ENCODE measurements at places on chromosomes 1 and 21. TPM values are rescaled to one million over a fixed set of nuclear protein-coding genes. Genes with fewer than 3 reads are reported as not detected.

Gene RNASEL
- total RNA-seq, result 3.5 TPM

Gene RBBP4
- 96.6 TPM for total RNA-seq

Gene ASPM
- 0.44 TPM for total RNA-seq

Gene DYNLT5
- total RNA-seq, result 3.1 TPM

DNA sequence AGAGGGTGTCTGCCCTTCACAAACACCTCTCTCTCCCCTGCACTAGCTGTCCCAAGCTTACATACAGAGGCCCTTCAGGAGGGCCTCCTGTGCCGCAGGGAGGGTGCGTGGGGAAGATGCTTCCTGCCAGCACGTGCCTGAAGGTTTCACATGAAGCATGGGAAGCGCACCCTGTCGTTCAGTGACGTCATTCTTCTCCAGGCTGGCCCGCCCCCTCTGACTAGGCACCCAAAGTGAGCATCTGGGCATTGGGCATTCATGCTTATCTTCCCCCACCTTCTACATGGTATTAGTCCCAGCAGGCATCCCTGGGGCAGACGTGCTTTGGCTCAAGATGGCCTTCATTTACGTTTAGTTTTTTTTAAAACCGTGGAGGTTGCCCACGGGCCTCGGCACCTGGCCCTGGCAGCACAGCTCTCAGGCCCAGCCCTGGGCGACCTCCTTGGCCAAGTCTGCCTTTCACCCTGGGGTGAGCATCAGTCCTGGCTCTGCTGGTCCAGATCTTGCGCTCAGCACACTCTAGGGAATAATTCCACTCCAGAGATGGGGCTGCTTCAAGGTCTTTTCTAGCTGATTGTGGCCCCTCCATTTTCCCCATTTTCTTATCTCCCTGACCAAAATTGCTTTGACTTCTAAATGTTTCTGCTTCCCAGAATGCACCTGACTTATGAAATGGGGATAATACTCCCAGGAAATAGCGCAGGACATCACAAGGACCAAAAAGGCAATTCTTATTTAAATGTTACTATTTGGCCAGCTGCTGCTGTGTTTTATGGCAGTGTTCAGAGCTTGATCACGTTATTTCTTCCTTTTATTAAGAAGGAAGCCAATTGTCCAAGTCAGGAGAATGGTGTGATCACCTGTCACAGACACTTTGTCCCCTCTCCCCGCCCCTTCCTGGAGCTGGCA is 6.1 kb downstream of the NPPA start:
- no peak for DNase-seq
- peaks cover 66% of the 10 kb centered on the region for H3K36me3 ChIP-seq
- H3K4me1 ChIP-seq, result peaks cover 22% of the 10 kb centered on the region
- H3K27me3 ChIP-seq, result no peaks in the 10 kb centered on the region
- H3K27ac ChIP-seq, result peak overlapping the region; percentile 46

- H3K27me3 ChIP-seq, result no peaks in the 10 kb centered on the region
- no peak overlapping the region for H3K4me3 ChIP-seq
- peak; percentile 48 for DNase-seq
- H3K36me3 ChIP-seq, result no peaks in the 10 kb centered on the region
- peak overlapping the region; percentile 86 for H3K27ac ChIP-seq
These were observed 139.6 kb downstream of the PLPP3 start for GRCh38 chr1:56439610-56440264.

DNA sequence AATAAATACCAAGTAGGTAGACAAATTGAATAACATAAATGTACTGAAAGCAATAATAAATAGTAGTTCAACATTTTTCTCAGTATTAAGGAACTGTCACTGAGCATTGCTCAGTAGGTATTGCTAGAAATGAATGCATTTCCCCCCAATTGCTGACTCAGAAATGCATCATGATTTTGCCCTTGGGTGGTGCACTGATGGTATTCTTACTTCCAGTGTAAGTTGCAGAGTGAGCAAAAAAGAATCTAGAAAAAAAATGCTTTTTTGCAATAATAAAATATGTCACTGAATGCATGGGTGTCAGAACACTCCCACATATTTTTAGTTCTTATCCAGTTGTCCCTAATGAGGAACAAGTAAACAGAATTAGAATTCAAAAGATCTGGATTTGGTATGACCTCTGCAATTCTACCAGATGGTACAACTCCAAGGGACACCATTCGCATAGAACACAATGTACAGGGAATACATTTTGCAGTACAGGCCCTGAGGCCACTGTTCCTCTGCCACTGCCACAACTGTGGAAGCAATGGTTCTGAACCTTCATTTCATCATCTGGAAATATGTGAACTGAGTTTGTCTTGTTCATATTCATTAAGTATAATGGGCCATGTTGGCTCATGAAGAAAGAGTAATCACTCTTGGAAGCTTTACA is 78.0 kb downstream of the ATP6V1G3 start:
- H3K27ac ChIP-seq, result no peak overlapping the region
- H3K4me1 ChIP-seq, result no peaks in the 10 kb centered on the region
- no peak overlapping the region for H3K4me3 ChIP-seq

DNA sequence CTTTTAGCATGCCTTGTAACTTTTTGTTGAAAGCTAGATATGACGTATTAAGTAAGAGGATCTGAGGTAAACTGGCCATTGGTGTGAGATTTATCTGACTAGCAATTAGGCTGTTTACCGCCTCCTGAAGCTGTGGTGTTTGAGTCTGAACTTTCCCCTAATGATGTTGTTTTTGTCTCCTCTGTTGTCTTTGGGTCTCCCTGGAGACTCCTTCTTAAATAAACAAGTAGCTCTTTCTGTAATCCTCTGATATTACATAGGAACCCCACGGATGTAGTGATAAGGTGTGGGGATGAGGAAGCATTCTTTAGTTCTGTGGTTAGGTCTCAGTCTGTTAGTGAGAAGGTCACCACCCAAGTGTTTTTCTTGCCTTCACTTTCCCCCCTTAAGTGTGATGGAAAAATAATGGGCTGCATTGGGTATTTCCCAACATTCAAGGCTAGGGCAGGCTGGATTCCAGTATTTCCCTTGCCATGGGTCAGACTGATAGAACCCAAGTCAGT is 33.0 kb downstream of the PRSS38 start:
- no peak for DNase-seq
- peaks cover 23% of the 10 kb centered on the region for H3K27me3 ChIP-seq
- no peak overlapping the region for H3K4me3 ChIP-seq
- H3K27ac ChIP-seq, result no peak overlapping the region
- no peaks in the 10 kb centered on the region for H3K4me1 ChIP-seq

- H3K27ac ChIP-seq, result peak overlapping the region; percentile 93
- no peak overlapping the region for H3K4me3 ChIP-seq
- H3K36me3 ChIP-seq, result no peaks in the 10 kb centered on the region
These were observed 202.3 kb upstream of the GALNT2 start for GRCh38 chr1:229864686-229865230.

DNA sequence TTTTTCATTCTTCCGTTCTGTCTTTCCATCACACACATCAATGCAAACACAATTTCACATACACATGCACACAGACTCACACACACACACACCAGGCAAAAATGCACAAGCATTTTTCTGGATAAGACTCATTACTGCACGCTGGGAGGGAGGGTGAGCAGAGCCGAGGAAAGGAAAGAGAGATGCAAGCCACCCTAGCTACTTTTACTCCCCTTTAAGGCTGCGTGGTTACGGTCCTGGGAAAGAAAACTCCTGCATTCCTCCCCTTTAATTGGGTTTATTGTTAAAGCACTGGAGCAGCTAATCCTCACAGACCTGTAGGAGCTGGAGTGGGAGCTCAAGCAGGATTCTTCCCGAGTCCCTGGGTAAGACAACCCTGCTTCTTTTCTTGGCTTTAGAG is at the start of gene CAMK1G:
Gene CAMK1G, plus strand, starts transcription at position 307 of the 400 bp plus-strand sequence. CDS start 11,270 bp downstream, outside the sequence.
- H3K27me3 ChIP-seq, result peaks cover 64% of the 10 kb centered on the region
- peaks cover 13% of the 10 kb centered on the region for H3K4me1 ChIP-seq
- H3K4me3 ChIP-seq, result no peak within 1 kb of the TSS
- H3K36me3 ChIP-seq, result no peaks in the 10 kb centered on the region

DNA sequence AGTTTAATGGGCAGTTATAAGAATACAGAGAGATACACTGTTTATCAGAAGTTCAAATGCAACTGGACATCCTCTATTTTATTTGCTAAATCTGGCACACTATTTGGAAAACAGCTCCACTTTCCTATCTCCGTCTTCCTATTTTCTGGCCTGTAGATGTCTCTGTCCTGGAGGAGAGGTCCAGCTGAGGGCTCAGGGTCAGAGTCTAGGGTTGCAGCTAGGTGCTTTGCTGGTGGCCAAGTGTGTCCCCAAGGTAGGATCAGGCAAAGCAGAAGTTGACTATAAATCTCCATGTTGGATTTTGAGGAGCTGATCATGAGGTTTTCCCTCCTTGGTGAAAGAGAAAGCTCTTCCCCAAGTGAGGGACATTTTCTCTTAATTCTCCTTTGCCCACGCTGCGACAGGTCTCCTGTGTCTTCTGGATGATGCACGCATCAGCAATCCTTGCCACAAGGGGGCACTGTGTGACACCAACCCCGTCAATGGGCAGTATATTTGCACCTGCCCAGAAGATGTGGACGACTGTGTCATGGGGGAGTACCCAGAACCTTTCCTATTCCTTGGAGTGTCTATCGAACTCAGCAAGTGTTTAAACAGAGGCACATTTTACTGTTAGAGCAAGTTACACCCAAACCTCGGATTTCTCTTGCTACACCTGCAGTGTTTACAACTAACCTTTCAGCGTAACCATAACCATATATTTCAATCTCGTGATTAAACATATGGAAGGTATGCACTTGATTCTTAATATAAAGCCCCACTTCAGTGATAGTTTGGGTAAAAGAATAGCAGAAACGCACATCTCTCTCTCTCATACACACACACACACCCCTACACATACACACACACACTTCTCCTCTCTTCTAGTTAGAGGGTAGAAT is 10.2 kb downstream of the ADAM30 start:
- H3K4me1 ChIP-seq, result no peaks in the 10 kb centered on the region
- peak; percentile 37 for DNase-seq
- no peak overlapping the region for H3K27ac ChIP-seq
- no peak overlapping the region for H3K4me3 ChIP-seq

DNA sequence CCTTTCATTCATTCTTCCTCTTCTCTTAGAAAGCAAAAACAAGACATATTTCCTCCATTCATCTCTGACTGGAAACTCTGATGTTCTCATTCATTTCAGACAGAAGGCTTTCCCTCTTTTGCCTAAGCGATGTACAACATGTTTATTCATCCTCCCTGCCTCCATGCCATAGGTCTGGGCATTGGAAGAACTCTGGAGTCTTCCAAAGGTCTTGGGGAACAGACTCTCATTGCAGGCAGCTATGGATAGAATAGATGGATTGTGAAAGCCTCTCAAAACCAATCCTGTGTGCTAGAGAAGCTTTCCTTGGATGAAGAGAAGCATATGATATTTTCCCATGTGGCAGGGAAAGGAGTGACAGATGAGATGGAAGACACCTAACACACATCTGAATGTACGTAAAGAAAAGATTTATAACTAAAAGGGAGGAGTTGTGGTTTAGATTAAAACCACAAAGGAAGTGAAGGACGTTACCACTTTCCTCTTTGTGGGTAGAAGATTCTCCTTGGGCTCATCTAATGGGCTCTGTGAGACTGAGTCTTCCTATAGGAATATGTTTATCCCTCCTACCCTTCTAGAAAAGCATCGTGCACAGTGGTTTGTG is 38.7 kb downstream of the BCL9 start:
- no peak overlapping the region for H3K27ac ChIP-seq
- no peak for DNase-seq
- peaks cover 44% of the 10 kb centered on the region for H3K4me1 ChIP-seq
- no peak overlapping the region for H3K4me3 ChIP-seq
- H3K27me3 ChIP-seq, result no peaks in the 10 kb centered on the region
- no peaks in the 10 kb centered on the region for H3K36me3 ChIP-seq

GRCh38 chr1:188343914-188344313 is 1515.2 kb downstream of the PLA2G4A start:
- no peaks in the 10 kb centered on the region for H3K36me3 ChIP-seq
- H3K4me1 ChIP-seq, result no peaks in the 10 kb centered on the region
- no peaks in the 10 kb centered on the region for H3K27me3 ChIP-seq

DNA sequence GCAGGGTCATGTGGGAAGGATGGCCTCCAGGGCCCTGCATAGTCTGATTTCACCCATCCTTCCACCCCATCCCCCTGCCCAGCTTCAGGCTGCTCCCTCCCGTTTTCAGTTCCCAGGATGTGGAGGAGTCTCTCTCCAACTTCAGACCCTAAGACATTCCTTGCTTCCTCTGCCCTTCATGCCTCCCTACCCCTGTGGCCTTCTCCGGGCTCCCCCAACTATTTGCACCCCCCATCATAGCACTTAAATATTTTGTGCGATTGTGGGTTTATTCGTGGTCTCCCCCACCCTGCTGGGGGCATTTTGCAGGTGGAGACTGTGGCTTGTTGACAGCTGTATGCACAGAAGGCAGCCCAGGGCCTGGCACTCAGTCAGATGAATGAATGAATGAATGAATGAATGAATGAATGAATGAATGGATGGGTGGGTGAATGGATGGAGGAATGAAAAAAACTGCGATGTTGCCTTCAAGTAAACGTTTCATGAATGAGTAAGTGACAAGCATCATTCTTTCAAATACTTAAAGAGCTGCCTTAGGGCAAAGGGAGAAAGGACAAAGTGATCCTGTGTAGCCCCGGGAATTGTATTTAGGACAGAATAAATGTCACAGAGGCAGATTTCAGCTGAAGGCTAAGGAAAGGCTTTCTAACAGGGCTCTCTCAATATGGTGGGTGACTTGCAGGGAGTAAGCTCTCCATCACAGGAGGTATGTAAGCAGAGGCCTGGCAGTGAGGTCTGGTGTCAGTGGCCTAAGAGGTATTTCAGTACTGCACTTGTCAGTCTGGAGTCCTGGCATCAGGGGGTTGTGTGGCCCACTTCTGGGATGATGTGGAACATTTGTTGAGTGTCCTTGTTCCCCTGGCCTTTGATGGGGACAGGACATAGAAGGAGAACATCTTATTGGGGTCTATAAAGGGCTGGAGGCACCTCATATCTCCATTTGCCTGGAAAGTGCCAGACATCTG is 156.4 kb downstream of the PTPRU start:
- no peaks in the 10 kb centered on the region for H3K36me3 ChIP-seq
- no peak overlapping the region for H3K27ac ChIP-seq
- H3K27me3 ChIP-seq, result peaks cover 61% of the 10 kb centered on the region
- no peak overlapping the region for H3K4me3 ChIP-seq
- DNase-seq, result no peak

DNA sequence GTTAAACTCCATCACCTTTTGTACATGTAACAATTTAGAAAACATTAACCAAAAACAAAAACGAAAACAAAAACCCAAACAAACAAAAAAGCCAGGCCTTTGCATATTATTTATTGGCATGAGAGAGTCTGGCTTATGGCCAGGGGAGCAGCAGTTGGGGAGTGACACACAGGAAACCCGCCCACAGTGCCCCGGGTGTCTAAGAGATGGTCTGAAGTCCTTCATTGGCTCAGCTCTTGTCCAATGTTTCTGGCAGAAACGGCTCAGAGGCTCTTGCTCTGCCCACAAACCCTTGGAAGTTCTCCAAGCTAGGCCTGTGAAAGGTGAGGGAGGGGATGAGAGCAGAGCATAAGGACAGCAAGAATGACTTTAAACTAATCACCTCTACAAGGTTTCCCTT is 131.5 kb downstream of the CNIH3 start:
- no peaks in the 10 kb centered on the region for H3K36me3 ChIP-seq
- no peak overlapping the region for H3K27ac ChIP-seq
- no peak overlapping the region for H3K4me3 ChIP-seq
- peaks cover 30% of the 10 kb centered on the region for H3K27me3 ChIP-seq

All from left ventricle myocardium inferior (tissue), 1 donor.